ENCODE measurements at places on chromosomes 12 and 14.

DNA sequence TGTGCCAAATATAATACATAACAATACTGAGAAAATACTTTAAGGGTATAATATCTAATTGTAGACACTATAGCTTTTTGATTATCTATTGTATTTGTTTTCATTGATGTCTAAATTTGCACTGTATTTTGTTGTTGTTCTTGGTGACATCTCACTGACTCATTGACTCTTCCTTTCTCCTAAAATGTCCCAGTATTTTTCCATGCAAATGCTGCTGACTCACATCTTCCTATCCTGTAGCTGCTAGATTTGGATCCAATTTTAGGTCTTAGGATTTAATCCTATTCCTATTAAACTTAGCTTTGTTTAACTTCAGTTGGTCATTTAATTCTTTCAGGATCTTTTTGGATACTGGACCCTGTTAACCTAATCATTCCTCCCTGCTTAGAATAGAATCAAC, 148.5 kb downstream of the TMTC2 start:
- no peak for DNase-seq

DNA sequence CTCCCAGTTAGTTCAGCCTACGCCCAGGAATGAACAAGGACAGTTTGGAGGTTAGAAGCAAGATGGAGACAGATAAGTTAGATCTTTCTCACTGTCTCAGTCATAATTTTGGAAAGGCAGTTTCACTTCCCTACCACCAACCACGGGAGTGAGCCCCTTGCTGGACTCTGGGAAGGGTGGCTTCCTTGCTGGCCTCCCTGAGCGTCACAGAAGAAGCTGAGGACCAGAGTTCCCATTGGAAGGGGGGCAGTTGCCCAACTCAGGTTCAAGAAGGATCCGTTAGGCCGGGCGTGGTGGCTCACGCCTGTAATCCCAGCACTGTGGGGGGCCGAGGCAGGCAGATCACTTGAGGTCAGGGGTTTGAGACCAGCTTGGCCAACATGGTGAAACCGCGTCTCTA, 106.2 kb upstream of the MAX start:
- DNase-seq, result no peak

- peak; percentile 68 for DNase-seq
Observed at GRCh38 chr12:117025481-117026151, 73.6 kb downstream of the TESC start.

GRCh38 chr12:124921200-124922031, 7.0 kb upstream of the UBC start:
- peak; percentile 76 for DNase-seq

- DNase-seq, result no peak
Observed at GRCh38 chr12:131607658-131608447, 103.0 kb upstream of the SFSWAP start.

All from left hindlimb (tissue), 1 donor.